ENCODE measurements at places on chromosomes 1 and 21. TPM values are rescaled to one million over a fixed set of nuclear protein-coding genes. Genes with fewer than 3 reads are reported as not detected.

Gene UBE2U
- not detected for total RNA-seq

DNA sequence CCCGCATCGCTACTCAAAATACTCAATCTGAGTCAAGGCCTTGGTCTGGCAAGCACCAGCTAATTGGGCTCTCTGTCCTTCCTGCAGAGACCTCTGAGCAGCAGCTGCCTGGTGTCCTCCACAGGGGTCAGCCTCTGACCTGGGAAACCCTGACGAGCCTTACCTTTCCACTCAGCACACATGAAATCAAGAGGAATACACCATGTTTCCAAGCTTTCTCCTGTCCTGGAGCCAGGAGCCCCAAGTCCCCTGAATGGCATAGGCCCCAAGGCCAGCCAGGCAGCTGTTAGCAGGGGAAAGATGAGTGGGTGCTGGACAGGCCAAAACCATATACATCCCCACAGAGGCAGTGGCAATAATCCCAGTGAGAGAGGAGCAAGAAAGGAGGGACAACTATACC lies 27.2 kb upstream of the TSPEAR start:
- DNase-seq = no peak

Gene C2CD4D
- total RNA-seq = not detected

DNA sequence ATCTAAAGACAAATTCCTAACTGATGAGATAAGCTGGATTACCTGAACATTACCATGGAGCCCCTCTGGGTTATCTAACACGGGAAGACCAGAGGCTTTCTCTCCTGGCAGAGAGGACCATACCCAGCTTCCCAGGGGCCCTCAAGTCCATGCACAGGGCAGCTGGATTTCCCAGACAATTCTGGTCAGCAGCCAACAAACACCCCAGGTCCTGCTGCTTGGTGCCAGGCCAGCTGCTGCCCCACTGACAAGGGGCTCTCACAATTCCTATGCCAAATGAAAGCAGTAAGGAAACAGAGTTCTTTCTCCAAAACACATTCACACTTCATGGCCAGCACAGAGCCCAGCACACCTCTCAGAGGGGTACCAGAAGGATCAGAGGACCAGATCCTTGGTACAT lies 114.2 kb downstream of the HLCS start:
- peak; percentile 7 for DNase-seq

Gene APCS
- not detected for total RNA-seq

DNA sequence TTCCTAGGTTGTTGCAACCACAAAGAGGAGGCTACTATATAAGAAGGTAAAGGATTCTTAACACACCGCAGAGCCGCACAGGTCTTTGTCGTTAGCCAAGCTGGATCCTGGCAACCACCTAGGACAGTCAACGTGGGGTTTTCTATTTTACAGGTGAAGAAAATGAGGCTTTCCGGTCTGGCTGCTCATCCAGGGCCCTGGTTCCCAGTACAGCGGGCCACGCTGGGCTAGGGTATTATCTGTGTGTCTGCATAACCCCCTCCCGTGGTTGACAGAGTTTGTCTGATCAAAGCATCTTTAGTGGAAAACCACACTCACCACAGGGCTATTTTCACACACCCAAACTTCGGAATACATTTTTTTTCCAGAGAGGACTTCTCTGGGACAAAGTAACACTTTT lies 39.0 kb upstream of the PDE9A start:
- no peak for DNase-seq

- no peak for DNase-seq
These were observed 31.7 kb downstream of the A3GALT2 start for GRCh38 chr1:33288976-33289857.

DNA sequence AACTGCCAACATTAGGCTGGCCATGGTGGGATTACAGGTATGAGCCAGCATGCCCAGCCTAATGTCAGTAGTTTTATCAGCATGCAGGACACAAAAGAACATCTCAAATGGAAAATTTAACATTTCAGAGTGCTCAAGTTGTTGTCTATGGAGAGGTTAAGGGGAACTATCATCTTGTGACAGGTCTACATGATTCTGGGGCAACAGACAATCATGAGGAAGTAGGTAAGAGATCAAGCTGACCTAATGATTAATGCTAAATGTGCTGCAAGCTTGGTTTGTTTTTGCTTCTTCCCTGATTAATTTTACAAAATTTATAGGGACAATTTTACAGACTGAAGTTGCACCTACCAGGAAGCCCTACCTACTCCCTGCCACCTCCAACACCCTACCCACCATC lies 36.6 kb downstream of the FMO4 start:
- no peak for DNase-seq

Gene ALX3
- not detected for total RNA-seq

Gene ICOSLG
- 0.26 TPM for total RNA-seq

- no peak for DNase-seq
These were observed 6.0 kb upstream of the MYOG start for GRCh38 chr1:203091761-203092330.

All from bronchial epithelial cell (primary cell).